Right renal pelvis (tissue), 4 donors: ENCODE measurements at places on chromosomes 7 and 10. TPM values are rescaled to one million over a fixed set of nuclear protein-coding genes. Genes with fewer than 3 reads are reported as not detected.

DNA sequence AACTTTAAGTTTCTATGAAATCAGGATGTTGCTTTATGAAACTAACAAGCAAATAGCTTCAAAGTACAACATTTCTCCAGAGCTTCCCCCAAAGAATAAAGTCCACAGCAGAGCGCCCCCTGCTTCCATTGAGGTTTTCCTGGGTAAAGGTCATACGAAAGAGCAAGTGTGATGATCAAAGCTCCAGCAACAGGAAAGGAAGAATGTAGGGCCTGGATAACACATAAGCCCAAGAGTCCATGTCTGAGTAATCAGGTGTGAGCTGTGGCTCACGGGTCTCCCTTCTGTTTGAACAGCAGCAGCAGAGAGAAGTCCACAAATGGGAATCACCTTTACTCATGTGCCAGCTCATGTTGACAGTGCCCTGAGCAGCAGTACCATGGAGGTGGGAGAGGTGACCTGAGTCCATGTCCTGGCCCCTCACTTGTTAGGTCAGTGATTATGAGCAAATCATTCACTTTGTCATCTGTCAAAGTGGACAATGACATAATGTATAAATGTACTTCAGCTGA is 50.5 kb downstream of the MRPL32 start:
- DNase-seq = no peak

DNA sequence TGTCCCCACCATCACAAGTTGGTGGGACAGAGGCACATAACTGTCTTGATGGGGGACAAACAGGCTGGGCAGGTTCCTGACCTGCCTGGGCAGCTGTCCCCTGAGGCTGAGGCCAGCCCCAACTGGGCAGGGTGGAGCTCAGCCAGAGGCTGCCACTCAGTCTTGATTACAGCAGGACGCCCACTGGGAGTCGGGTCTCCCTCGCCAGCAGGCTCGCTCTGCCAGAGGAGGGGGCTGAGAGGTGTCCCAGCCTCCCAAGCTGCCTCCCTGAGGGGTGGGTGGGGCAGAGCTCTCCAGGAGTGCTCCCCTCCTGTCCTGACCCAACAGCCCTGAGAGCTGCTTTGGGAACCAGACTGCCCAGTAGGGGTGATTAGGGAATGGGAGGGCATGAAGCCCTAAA is 1.8 kb upstream of the CAMK2G start:
- DNase-seq = no peak

GRCh38 chr10:89425000-89425399 is 10.6 kb downstream of the IFIT5 start:
- no peak for DNase-seq

DNA sequence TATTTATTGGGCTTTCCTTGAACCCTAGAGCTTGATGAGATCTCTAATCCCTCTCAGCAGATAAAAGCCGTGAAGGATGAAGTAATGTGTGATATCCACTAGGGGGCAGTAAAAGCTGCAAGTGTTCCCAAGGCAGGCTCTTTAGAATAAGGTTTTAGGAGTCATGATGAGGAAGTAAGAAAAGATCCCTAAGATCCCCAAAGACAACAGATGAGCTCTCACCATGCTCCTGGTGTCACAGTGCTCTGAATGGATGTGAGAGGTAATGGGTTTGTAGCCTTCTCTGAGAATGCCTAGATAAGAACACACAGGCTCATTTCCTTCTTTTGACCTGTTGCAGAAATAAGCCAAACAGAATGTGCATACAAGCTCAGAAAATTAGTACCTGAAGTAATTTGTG is 70.4 kb upstream of the ITPRID1 start:
- peak; percentile 25 for DNase-seq

- no peak for DNase-seq
Measured at GRCh38 chr10:31166606-31167005, 134.9 kb upstream of the ZNF438 start.

STX1A gene
- polyA plus RNA-seq = 8.4 TPM

WNT8B gene
- 0.69 TPM for polyA plus RNA-seq

DNA sequence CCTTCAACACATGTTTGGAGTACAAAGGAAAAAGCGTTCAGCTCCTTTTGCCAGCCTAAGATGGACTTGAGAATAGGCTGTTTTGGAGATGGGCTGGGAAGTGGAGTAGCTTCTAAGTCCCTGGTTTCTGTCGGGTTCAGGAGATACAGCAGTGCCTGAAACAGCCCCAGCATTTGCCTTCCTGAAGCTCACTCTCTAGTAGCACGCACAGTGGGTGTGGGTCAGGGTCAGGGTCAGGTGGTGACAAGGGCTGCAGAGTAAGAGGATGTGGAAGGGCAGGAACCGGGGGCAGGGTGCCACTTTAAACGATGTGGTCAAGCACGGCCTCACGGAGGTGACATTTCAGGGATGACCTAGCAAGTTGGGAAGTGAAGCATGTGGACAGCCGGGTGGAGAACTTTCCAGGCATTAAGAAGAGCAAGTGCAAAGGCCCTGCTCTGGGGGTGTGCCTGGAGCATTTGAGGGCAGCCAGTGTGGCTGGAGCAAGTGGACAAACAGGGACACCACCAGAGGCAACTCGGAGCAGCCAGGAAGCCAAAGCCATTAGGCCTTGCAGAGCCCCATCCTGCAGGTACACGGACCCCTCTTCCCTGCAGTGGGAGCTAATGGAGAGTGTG is 382.2 kb upstream of the ZMIZ1 start:
- DNase-seq = no peak

GRID2IP gene
- polyA plus RNA-seq = 0.78 TPM

DNA sequence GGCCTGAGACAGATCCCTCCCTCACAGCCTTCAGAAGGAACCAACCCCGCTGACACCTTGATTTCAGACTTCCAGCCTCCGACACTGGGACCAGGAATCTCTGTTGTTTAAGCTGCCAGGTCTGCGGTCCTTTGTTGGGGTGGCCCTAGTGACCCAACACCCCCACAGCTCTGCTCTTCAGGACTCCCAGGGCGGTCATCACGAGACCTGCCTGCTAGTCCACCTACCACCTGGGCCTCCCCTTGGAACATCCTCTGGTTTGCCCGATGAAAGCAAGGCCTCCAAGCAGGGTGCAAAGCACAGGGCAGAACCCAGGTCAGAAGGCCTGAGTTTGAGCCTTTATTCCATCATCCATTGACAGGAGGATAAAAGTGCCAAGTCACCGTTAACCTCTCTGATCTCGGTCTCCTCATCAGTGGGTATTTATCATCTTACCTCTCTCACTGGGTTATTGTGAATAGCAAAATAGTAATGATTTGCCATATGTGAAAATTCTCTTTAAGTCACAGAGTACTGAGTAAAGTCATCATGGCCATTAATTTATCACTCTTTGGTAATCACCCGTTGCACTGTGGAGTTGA is 16.9 kb upstream of the SMARCD3 start:
- DNase-seq = no peak

IKZF1 gene
- 1.3 TPM for polyA plus RNA-seq
